ENCODE measurements at places on chromosomes 2 and 18. TPM values are rescaled to one million over a fixed set of nuclear protein-coding genes. Genes with fewer than 3 reads are reported as not detected.

The BOK gene
- polyA plus RNA-seq: not detected

The CYTIP gene
- not detected for polyA plus RNA-seq

The EVX2 gene
- polyA plus RNA-seq: not detected

The C18orf54 gene
- polyA plus RNA-seq: 1.4 TPM

The CCDC150 gene
- 1.6 TPM for polyA plus RNA-seq

The IL1B gene
- polyA plus RNA-seq: not detected

The PRSS56 gene
- not detected for polyA plus RNA-seq

The SCRN3 gene
- 49.8 TPM for polyA plus RNA-seq

The ITPRIPL1 gene
- 0.22 TPM for polyA plus RNA-seq

The HOXD4 gene
- polyA plus RNA-seq: not detected

The RALB gene
- polyA plus RNA-seq: 57.7 TPM

The MC5R gene
- not detected for polyA plus RNA-seq

The KYNU gene
- polyA plus RNA-seq: not detected

The PRKAG3 gene
- polyA plus RNA-seq: not detected

The SF3B6 gene
- polyA plus RNA-seq: 276 TPM

The SULT1C3 gene
- polyA plus RNA-seq: not detected

All from Purkinje cell (primary cell).